ENCODE measurements at places on chromosomes 2 and 18.

DNA sequence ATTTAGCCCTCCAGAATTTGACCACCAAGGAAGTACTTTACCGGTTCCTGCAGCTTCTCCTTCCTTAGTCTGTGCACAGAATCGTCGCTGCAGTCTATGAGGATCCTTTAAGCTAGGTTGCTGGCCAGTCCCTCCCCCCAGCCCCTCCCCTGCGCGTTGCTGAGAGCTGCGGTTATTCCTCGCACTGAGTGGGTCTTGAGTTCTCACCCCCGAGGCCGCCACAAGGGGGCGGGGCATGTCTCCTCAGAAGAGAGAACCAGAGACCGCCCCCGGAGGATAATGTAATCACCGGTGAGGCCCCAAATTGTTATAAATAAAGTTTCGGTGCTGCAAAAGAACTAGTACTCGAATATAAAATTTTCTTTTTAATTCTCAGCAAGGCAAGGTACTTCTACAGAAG lies 1184.9 kb upstream of the CDH2 start:
- DNase-seq, result no peak

GRCh38 chr2:221851531-221852045 lies 279.5 kb upstream of the EPHA4 start:
- no peak for DNase-seq

DNA sequence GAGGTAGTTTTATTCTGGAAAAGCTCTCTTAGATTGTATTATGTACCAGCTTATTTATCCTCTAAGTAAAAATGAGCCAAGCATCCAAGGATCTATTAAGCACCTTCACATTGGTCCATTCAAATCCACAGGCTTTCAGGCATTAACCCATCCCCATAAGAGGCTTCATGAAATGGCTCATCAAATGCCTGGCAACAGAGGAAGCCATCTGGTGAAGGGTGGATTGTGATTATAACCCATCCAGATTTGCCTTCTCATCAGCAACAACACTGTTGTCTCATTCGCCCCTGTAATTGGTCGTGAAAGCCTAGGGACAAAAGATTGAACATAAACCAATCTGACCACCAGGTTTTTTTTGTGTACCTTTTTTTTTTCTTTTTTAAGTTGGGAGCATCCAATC lies 134.3 kb upstream of the TACR1 start:
- no peak for DNase-seq

DNA sequence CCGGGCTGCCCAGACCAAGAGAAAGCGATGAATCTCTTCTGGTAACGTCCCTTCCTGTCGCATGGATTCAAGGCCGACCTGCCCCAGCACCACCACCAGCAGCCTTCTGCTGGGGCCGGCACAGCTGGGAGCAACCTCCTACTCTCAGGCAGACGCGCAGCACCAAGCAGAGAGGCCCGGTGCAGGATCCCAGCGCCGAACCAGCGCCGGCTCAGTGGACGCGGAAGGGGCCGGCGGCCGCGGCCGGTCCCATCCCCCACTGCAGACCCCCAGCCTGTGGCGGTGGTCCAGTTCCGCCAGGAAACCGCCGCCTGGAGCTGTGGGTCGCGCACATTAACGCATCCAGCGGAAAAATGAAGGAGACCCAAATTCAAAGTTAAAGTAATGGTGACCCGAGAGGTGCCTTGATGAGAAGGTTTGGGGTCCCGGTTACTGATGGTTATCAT lies 525 bp upstream of the MAL start:
- peak; percentile 16 for DNase-seq

DNA sequence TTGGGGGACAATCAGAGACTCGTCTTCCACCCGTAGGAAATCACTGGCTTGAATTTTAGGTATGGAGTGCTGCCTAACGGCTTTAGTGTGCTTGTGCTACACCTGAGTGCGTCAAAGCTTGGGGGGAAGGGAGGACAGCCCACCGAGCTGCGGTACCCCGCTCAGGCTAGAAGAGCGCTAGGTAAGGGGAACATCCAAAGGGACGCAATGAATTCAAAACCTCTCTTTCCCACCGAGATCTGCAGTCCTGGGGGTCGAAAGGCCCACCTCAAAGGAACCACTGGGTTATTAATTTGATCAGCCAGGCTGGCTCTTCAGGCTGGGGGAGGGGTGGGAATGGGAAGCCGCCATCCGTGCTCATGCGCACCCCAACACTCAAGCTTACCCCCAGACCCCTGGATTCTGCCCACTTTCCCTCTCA lies 2.7 kb downstream of the EPHA4 start:
- no peak for DNase-seq

DNA sequence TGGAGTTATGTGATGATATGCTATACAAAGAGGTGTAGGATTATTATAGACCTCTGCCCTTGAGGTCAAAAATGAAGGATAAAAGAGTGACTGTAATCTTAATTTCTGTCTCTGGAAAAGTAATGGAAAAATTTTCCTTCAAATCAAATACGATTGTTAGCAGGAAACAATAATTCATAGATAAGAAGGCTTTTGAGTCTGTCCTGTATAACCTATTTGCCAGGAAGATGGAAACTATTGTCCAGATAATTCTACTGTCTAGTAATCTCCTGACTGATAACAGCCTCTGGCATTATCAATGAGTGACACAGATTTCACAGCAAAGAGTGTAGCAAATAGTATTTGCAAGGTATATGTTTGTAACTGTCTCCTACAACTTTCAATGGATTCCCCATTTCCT lies 307.8 kb downstream of the MTX2 start:
- DNase-seq, result no peak

DNA sequence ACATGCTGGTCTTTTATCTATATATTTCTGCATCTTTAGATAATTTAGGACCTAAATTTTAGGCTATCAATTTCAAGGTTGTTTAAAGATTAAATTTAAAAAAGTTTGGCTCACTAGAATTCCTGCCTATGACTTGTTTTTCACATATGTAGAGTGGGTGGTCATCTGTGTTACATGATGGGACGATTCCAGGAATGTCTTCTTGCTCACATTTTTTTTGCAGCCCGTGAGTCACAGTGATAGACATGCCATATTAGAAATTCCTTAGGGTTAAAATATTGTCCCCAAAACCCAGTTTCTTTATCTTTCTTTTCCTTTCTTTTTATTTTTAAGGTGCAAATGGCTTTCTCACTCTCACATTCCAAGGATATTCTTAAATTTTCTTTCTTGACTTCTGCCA lies 652.0 kb downstream of the PLCL1 start:
- DNase-seq, result no peak

GRCh38 chr2:165833156-165833555 lies 39.1 kb upstream of the GALNT3 start:
- no peak for DNase-seq

- no peak for DNase-seq
These were observed 125.0 kb downstream of the NFATC1 start for GRCh38 chr18:79520478-79521390.

DNA sequence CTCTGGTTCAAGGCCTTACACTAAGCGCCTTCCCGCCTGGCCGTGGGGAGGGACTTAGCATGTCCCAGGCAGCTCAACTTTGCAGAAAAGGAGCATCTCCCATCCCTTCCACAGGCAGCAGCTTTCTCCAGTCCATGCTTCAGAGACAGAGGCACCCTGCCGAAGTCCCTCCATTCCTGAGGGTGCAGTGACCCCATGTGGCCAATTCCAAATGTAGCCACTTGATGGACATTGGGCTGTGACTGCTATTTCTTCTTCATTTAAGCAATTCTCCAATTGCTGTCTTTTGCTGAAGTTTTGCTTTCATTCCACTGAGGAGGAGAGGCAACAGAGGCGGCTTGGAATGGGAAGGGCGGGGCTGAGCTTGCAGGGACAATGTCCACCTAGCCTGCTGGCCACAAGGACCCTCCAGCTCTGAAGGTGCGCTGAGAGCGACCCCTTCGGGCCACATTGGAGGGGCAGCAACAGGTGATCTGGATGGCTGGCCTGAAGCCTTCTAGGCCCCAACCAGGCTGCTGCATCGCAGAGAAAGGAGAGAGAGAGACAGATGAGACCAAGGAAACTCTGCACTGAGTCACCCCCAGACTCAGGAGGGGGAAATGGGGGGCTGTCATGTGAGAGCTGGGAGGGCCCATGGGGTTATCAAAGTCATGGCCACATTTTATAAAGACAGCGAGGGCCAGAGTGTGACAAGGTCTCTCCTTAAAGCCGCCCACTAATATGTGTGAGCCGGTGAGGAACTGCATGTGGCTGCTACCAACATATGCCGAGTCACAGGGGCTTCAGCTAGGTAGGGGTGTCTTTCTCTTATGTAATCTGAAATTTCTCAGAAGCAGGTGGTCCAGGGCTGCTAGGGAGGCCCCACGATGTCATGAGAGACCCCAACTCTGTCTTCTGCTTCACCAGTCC lies 61.3 kb downstream of the LONRF2 start:
- no peak for DNase-seq

DNA sequence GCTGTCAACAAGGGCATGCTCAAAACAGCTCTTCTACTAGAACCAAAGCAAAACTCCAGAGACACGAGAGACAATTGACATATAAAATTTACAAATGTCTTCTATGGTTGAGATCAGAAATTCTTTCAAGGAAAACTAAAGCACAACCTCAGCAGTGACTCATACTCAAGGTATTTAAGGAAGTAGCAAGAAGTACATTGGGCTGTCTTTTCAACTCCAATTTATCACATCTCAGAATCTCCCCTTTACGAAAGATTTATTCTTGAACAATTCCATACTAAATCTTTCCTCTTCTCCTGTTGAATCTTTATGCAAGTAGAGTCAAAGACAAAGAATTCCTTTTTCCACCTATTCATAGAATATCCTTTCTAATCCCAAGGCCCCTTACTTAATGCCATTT lies 324.0 kb downstream of the IRS1 start:
- no peak for DNase-seq

- DNase-seq, result no peak
These were observed 168.3 kb downstream of the MAP2 start for GRCh38 chr2:209592106-209592505.

DNA sequence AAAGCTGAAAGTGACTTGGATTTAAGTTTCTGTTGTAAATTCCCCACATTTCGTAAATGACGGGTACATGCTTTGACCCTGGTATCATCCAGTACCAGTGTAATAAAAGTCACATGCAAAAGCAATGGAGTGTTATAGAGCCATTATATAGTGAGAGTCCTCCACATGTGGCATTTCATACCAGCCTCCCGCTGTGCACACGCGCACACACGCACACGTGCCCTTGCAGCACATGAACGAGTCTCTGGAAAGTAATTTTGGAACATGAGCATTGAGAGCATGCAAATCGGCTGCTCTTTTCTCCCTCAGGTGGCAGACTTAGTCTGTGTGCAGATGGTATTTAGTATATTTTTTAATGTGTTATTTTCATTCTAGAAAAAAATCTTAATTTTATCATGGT lies 198.1 kb downstream of the ZNF407 start:
- DNase-seq, result no peak

DNA sequence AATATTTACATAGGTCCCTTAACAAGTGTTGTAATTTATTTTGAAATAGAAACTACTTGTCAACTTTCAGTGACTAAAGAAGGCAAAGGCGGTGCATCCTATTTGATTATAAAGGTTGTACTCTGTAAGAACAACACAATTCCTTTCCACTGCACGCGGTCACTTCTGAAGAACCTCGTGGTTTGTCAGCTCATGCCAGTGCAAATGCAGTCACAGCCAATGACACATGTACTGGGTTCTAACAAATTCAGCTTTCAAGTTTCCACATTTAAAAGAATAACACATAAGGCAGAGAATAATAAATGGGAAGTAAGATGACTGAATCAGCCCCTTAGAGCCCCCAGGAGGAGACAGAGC lies 39.7 kb downstream of the CYB5A start:
- no peak for DNase-seq

GRCh38 chr2:170215021-170215420 lies 37.1 kb downstream of the MYO3B start:
- no peak for DNase-seq

- no peak for DNase-seq
These were observed 140.5 kb upstream of the PELI1 start for GRCh38 chr2:64284751-64285150.

GRCh38 chr2:85810371-85811179 lies 56.8 kb downstream of the ATOH8 start:
- no peak for DNase-seq

GRCh38 chr18:4453567-4453873 lies 1.6 kb downstream of the DLGAP1 start:
- DNase-seq, result no peak

- DNase-seq, result no peak
These were observed 67.9 kb upstream of the PNPT1 start for GRCh38 chr2:55761526-55761925.

- DNase-seq, result no peak
These were observed 193.1 kb downstream of the SMAD2 start for GRCh38 chr18:47737198-47737830.
